ENCODE measurements at places on chromosomes 3 and 15. TPM values are rescaled to one million over a fixed set of nuclear protein-coding genes. Genes with fewer than 3 reads are reported as not detected.

GRCh38 chr3:80999481-80999880, 762.0 kb downstream of the GBE1 start:
- H3K4me1 ChIP-seq, result no peaks in the 10 kb centered on the region
- H3K27me3 ChIP-seq, result no peaks in the 10 kb centered on the region
- H3K27ac ChIP-seq, result no peak overlapping the region
- H3K4me3 ChIP-seq, result no peak overlapping the region

- no peaks in the 10 kb centered on the region for H3K27me3 ChIP-seq
- DNase-seq, result no peak
- no peak overlapping the region for H3K27ac ChIP-seq
- H3K4me1 ChIP-seq, result no peaks in the 10 kb centered on the region
- H3K36me3 ChIP-seq, result no peaks in the 10 kb centered on the region
Measured at GRCh38 chr3:966341-966740, 126.5 kb upstream of the CNTN6 start.

- H3K27ac ChIP-seq, result no peak overlapping the region
- H3K4me1 ChIP-seq, result peaks cover 12% of the 10 kb centered on the region
- no peaks in the 10 kb centered on the region for H3K36me3 ChIP-seq
Measured at GRCh38 chr3:12286927-12287726, 1.7 kb upstream of the PPARG start.

Gene OR5K2
- total RNA-seq, result not detected

Measured in CD4-positive, alpha-beta T cell (primary cell).